GM23338 (cell line): ENCODE measurements at places on chromosomes 7 and 10.

- no peak for DNase-seq
Observed at GRCh38 chr10:123926401-123927264, 35.0 kb upstream of the CPXM2 start.

GRCh38 chr10:58586282-58587245, 73.9 kb downstream of the BICC1 start:
- DNase-seq = no peak

DNA sequence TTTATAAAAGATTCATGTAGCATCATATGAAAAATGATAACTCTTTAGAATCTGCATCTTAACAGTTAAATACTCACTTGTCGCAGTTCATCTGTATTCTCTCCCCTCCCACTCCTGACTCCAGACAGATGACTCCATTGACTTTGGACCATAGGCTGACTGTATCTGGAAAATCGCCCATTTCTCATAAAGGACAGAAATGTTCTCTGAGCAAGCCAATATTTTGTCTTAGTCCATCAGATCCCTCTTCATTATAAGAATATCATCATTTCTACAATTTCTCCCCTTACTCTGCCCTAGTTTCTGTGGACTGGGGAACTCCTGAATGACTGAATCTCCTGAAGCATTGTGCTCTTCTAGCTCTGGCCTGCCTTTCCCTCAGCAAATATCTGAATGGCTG, 125.4 kb downstream of the SEMA3D start:
- no peak for DNase-seq

GRCh38 chr10:5511231-5511884, 12.0 kb upstream of the CALML5 start:
- DNase-seq = no peak

DNA sequence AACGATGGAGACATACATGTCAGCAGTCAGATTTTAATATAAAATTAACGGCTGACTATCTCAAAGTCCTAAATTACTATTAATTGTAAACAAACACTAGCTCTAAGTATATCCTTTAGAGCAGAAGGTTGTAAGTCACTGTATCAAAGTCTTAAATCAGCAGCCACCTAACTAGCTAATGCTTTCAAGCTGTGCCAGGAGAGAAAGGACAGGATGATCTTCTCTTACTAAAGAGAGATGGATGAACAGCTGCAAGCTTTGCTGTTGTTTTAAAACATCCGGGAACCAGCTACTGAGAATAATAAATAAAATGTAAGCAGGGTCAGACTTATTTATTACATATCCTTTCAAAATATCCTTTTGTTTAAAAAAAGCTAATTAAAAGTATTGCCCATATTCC, 24.0 kb upstream of the ABLIM1 start:
- DNase-seq = no peak
